Amniotic epithelial cell (primary cell): ENCODE measurements at places on chromosomes 3 and 15.

GRCh38 chr15:89085289-89085926 lies 2.8 kb upstream of the ABHD2 start:
- DNase-seq: no peak

GRCh38 chr15:69338535-69339213 lies 40.0 kb downstream of the PAQR5 start:
- DNase-seq: no peak

- DNase-seq: no peak
Observed at GRCh38 chr15:69576948-69577351, 124.3 kb downstream of the RPLP1 start.

- no peak for DNase-seq
Observed at GRCh38 chr15:78650022-78650421, 9.0 kb upstream of the CHRNB4 start.
